ENCODE measurements at places on chromosomes 6 and 20.

DNA sequence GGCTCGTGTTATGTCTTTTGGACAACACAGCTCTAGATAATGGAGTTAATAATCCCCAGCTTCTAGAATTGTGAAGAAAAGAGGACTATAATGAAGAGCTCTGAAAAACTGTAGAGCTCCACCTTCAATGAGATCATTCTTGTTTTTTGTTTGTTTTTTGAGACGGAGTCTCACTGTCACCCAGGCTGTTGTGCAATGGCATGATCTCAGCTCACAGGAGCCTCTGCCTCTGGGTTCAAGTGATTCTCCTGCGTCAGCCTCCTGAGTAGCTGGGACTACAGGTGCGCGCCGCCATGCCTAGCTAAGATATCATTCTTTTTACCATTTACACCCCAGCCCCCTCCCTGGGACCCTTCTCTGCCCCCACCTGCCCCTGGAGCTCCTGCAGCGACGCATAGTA, 36.6 kb downstream of the ERGIC3 start:
- no peak for DNase-seq

GRCh38 chr6:75128878-75129570, 76.8 kb downstream of the COL12A1 start:
- no peak for DNase-seq

DNA sequence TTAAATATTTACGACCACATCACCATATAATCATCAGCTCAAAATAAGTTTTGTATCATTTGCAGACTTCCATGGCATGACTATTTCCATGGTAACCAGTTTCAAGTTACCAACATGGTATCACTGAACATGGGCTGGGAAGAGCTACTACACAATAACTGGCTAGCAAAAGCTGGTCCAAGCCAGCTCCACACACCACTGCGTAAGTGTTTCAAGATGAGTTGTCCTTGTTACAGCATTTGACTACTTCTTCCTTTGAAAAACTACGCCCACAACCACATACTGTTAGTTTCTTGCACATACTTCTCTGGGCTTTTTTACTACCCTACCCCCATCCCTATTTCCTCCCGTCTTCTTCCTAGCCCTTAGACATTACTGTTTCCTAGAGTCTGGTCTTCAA, 8.5 kb downstream of the CD164 start:
- DNase-seq: peak; percentile 15

DNA sequence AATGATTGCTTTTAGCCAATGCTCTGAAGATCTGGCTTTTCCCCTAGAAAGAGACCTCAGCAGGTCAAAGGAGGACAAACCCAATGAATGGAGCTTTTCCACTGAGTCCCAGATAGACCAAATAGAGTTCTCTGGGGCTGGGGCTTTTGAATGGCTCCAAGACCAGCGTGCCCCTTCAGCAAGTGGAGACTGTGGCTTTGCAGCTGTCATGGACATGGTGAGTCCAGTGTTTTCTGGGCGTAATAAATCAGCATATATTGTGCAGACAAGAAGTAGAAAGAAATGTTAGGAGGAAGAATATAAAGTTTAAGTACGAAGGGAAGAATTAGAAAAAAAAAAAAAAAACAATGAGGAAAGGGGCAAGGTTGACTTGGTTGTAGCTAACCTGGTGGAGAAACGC, 28.1 kb downstream of the ULBP1 start:
- no peak for DNase-seq
